Suprapubic skin (tissue), 4 donors: ENCODE measurements at places on chromosomes 1 and 21. TPM values are rescaled to one million over a fixed set of nuclear protein-coding genes. Genes with fewer than 3 reads are reported as not detected.

The TEX38 gene
- total RNA-seq = not detected

The BTBD8 gene
- total RNA-seq = 4.3 TPM

The KRTAP21-2 gene
- total RNA-seq = not detected

The NBPF20 gene
- total RNA-seq = 3.4 TPM

The S100A3 gene
- 342 TPM for total RNA-seq

The IGFN1 gene
- 0.13 TPM for total RNA-seq

DNA sequence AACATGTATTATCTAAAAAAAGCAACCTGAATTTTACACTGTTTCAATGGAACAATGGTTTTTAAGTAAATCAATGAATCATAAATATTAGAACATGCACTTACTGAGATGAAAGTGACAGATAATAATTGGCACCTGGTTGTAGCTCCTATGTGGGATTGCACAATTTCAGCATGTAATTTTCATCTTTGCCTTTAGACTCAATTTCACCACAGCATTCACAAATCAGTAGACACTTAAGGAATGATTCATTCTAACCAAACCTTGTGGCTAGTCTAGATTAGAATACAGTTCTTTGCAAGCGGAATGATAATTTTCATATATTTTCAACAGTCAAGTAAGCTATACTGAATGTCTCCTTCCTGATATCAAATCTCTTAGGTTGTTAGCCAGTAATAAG lies 853.4 kb downstream of the KCNT2 start:
- no peak for DNase-seq

- DNase-seq = no peak
Measured at GRCh38 chr1:24973315-24973714, 43.2 kb upstream of the RUNX3 start.

DNA sequence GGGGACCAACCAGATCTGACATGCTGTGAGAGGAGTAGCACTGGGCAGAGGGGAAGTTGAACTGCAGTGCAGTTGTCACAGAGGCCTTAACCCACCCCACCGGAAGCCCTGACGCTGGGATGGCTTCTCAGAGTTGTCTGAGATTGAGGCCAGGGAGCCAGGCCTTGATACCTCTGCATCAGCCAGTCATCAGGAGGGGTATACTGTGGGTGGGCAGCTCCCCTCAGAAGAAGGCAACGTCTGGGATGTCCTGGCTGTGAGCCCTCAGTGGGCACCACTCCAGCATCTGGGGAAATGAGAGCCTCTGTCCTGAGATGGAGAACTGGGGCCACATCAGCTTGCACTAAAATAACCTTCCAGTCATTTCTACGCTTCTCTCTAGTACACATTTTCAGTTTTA lies 47.9 kb upstream of the BCAR3 start:
- DNase-seq = no peak

- no peak for DNase-seq
Measured at GRCh38 chr21:38833117-38833516, 27.4 kb downstream of the ETS2 start.

DNA sequence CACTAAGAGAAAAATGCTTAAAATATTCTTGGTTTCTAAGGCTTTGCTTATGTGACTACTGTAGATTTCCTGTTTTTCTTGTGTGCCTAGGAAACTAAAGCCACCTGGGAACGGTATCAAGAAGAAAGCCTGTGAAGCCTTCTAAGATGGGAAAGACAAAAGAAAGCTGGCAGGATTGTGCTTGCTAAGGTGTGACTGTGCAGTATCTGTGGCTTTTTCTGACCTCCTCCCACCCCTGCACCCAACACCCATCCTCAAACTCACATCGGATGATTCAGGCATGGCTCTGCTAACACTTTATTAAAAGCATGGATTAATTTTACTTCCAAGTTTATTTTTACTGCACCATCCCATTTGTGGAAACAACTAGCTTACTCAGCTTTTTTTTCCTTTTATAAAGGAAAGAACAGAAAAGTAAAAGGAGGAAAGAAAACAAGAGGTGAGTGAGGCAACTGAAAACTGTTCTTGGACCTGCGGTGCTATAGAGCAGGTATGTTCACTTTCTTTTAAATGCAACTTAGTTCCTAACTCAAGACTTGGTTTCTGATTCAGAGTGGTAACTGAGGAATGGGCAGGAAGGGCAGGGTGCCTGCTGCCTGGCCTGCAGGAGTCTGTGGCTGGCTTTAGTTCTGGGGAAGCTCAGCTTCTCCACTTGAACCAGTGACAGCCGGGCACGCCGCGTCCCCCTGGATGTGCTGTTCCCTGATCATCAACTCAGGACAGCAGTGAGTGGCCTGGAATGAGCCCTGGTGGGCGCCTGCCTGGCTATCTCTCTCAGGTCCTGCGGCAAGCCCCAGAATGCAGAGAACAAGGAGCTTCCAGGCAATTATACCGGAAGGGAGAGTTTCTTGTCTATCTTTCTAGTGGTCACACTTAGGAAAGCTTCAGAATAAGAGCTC lies at the start of gene GBP6:
Gene GBP6, plus strand, starts transcription at position 422 of the 899 bp plus-strand sequence. CDS start 4,493 bp downstream, outside the sequence.
- no peak for DNase-seq

DNA sequence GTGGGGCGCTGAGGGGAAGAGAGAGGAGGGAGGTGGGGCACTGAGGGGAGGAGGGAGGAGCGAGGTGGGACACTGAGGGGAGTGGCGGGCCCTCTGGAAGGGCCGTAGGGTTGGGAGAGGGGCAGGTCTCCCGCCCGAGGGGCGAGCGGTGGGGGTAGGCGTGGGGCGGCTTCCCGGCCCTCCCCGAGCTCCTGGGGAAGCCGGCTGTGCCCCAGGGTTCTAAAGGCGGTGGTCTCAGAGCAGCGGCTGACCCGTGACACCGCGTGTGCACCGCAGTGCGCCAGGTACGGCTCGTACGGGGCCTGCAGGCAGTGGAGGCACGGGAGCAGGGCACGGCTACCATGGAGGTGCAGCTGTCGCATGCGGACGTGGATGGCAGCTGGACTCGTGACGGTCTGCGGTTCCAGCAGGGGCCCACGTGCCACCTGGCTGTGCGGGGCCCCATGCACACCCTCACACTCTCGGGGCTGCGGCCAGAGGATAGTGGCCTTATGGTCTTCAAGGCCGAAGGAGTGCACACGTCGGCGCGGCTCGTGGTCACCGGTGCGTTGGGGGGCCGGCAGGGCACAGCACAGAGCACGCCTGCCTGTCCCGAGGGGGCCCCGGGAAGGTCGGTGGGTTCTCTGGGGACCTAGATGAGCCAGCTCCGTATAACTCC lies 68.5 kb downstream of the OBSCN start:
- peak; percentile 62 for DNase-seq

GRCh38 chr1:9105336-9105867 lies 23.5 kb downstream of the GPR157 start:
- DNase-seq = no peak

GRCh38 chr21:15804247-15805005 lies 74.6 kb downstream of the USP25 start:
- DNase-seq = no peak

GRCh38 chr1:184945029-184945428 lies 29.3 kb downstream of the NIBAN1 start:
- no peak for DNase-seq

- DNase-seq = no peak
Measured at GRCh38 chr1:53254011-53254640, 15.8 kb upstream of the MAGOH start.

DNA sequence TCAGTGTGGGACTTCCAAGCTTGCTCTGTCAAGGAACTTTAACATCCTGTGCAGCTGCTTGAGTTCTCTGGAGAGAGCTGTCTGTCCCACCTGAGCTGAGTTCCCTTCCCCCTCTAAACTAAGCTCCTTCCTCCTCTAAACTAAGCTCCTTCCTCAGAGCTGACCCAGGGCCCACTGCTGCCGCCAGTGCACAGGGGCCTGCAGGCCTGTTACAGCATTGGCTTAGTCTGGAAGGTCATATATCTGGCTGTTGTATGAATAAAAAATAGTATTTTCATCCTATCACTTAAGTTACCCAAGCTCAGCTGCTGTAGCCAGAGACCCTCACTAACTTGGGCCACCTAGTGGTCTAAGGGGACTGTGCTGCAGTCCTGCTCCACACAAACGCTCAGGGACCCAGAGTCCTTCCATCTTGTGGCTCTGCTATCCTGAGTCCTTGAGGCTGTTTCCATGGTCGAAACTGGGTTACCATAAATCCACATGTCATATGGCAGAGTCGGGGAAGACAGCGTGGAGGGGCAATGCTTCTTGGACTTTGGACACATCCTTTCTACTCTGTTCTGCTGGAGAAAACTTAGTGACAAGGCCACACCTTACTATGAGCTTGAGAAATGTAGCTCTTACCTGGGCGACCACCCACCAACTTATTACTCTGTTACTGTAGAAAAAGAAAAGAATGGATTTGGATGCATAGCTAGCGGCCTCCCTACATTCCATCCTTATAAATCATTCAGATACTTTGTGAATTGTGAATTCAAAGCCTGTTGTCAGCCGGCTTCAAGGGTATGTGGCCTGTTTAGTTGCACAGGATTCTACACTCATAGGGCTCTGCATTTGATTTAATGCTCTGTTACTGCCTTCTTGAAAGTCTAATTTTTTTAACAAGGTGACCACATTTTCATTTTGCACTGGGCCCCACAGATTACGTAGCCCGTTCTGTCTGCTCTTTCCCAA lies 71.4 kb upstream of the GCLM start:
- DNase-seq = no peak

DNA sequence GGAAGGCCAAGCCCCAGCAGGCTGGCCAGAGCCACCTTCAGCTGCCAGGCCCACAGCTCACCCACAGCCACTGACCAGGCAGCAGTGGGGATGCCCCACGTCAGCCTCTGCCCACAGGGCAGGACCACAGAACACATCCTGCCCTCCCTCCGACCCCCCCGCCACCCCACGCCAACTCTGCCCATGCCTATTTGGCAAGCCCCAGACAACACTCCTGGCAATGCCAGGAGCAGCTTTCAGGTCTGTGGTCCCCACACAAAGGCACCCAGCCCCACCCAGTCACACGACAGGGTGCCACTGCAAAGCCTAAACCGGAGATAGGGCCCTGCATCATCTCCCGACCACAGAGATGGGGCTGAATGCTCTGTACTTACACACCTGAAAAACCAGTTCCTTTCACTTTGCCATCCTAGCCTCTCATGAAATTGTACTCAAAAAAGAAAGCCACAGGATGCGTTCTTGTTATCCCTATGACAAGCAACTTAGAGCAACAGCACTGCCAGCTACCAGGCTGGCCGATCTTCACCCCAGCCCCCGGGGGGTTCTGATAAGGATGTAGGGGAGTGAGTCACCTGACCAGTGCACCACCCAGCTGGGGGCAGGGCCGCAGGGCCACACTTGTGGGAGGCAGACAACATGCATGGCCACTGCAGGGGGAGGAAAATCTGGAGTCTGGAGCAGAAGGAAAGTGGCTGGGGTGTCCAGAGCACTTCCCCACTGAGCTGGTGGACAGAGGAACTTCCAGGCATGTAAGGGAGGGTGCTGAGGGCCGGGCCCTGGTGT lies 36.2 kb downstream of the UBE2G2 start:
- peak; percentile 73 for DNase-seq

DNA sequence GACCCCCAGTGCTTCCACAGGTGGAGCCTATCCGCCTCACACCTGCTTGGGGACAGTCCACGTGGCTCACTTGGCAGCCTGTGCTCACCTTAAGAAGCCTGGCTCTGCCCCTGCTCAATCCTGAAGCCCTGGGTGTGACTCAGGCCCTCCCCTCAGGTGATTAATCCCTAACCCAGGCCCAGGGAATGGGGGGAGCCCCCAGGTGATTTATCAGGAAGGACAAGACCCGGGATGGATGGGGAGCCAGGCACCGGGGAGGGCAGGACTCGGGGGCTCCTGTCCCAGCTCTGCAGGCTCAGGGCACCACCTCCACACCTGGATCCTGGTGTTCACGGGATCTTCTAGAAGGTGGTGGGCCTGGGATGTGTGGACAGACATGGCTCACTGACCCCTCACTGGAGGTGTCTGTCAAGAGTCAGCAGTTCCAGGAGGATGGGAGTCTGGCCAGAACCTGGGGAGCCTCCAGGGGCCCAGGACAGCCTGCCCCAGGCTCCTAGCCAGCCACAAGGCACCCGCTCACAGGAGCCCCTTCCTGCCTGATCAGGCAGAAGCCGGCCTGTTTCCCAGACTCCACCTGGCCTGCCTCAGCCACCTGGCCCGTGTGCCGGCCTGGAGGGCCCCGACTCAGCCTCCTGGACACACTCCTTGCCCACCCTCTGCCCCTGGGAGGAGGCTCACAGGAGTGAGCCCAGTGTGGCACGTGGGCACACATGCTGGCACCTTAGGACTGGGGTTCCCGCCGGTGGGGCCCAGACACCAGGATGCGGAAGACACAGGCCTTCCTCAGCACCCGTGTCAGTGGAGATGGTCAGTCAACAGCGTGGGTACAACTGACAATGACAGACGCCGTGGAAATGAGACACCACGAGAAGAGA lies 38.6 kb upstream of the COL6A1 start:
- DNase-seq = no peak

GRCh38 chr1:213419401-213420030 lies 368.5 kb downstream of the RPS6KC1 start:
- no peak for DNase-seq

GRCh38 chr21:44425307-44425894 lies 29.9 kb upstream of the LRRC3 start:
- DNase-seq = peak; percentile 72

DNA sequence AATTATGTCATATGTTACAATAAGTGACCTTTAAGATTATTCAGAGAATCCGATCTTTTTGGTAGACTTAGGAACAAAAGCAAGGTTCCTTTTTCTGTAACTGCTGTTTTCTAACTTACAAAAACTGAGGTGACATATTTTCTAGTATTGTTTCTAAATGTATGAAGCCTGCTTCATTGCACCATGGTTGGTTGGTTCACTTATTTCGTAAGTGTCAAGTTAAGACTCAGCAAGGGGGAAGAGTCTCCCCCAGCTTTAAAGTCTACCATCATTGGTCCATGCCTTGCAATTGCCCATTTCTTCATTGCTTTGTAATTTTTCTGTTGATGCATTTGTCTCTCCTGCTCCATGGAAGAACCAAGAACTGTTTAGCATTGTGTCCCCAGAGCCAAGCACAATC lies 136.9 kb downstream of the DISC1 start:
- no peak for DNase-seq

DNA sequence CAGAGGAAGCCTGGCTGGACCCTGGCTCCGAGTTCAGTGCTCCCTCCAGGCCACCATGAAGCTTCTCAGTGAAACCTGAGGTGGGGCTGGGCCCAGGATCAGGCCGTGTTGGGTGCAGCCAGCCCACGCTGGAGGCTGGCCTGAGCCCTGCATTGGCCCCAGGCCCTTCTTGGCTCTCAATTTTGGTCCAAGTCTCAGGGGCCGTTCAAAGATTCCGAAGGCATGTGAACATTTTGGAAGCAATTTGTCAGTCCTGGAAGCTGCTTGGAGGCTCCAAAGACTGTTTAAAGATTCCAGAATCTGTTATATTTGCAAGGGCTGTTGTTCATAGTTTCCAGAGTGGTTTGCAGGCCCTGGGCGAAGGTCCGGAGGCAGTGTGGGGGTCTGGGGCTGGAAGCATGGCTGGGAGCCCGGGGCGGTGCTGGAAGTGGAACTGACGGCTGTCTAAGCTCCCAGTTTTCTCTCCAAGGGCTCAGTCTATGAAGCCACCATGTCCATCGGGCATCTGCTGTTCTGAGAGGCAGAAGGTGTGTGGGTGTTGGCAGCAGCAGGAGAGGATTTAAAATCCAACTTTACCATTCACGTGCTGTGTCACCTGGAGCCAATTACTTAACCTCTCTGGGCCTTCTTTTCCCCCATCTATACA lies 104.9 kb downstream of the EPHB2 start:
- DNase-seq = no peak
